ENCODE measurements at places on chromosomes 13 and 19. TPM values are rescaled to one million over a fixed set of nuclear protein-coding genes. Genes with fewer than 3 reads are reported as not detected.
A peak's percentile ranks its signal among the peaks of the same experiment; 100 is the strongest.

ZNF813 gene
- 3.2 TPM for total RNA-seq

GRCh38 chr13:32857689-32858088, 158.5 kb upstream of the KL start:
- no peak for DNase-seq

FGF22 gene
- not detected for total RNA-seq

RFPL4A gene
- not detected for total RNA-seq

CYP4F8 gene
- not detected for total RNA-seq

CADM4 gene
- 2.3 TPM for total RNA-seq

UPF1 gene
- total RNA-seq: 113 TPM

CLEC4M gene
- total RNA-seq: 0.56 TPM

- DNase-seq: no peak
These were observed 703 bp downstream of the ZNF506 start for GRCh38 chr19:19820774-19821320.

DNA sequence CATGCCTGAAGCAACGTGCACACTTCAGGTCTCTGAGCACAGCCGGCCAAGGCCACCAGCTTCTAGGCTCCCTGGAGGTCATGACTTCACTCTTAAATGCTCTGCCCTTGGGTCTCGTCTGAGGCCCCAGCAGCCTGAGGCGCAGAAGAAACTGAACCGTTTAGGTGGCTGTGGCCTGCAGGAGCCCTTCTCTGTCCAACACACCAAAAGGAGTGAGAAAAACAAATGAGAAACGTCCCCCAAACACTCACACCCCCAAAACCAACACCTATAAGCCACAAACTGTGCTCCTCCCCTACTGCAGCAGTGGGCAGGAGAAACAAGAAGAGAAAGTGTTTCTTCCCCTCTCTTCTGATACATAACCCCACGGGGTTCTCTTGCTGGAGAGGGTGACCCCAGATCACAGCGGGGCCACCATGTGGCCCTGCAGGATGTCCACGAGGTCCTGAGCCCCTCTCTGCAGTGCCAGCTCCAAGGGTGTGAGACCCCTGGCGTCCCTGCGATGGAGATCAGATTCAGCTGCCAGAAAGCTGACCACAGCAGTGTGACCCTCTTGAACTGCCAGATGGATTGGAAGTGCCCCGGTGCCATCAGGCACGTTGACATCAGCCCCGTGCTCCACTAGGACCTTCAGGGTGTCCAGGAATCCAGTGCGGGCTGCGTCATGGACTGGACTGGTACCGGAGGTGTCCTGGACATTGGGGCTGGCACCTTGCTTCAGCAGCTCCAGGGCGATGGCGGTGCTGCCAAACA, 1.0 kb upstream of the KRI1 start:
- DNase-seq: no peak

DNA sequence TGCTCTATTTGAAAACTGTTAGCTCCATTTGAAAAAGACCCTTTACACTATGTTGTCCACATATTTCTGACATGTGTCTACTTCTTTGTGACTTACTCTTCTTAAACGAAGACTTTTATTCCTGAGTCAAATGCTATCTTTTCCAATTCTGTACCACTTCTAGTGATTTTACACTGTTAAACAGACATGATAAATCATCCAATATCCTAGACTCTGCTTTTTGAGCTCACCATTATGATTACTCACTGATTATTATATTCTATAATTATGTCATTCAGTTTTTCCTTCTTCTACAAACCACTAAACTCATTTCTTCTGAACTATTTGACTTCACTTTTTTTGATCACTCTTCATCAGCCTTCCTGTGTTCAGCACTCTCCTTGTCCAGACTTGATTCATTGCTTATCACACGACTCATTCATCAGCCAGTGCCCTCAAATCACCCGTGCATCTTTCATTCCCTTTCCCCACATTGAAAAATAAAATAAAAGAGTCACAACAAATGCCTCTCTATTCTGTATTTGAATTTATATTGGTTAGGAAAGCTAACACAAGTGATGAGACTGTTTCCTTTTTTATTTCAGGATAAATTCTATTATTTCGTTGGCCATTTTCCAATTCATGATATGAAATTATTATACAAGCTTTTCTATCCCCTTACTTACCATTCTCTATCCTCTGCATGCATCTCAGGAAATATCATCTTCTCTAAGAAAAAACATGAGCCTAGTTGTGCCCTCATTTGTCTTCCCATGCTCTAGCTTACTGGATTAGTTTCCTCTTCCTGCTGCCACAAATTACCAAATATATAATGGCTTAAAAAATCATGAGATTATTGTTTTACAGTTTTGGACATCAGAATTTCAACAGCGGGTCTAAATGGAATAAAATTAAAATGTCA, 1482.1 kb upstream of the MIR17HG start:
- no peak for DNase-seq

ZNF83 gene
- total RNA-seq: 62.3 TPM

IFNL1 gene
- total RNA-seq: not detected

DNA sequence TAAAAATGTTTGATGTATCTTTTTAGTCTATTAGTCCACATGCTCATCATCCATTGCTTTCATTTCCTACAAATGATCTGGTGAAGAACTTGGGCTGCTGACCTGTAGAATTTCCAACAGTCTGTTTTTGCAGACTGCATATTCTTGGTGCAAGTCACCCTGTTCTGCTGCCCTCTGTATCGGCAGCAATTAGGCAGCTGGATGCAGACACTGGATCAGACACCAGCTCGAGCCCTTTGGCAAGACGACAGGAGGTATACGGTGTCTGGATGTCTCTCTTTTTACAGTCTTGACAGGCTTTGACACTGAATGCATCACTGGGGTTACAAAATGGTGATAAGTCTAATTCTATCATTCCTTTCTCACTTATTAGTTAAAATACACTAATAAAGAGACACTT, 21.8 kb downstream of the MTRF1 start:
- no peak for DNase-seq

- DNase-seq: no peak
These were observed 36.4 kb downstream of the PIP5K1C start for GRCh38 chr19:3663838-3664237.

- DNase-seq: no peak
These were observed 68.6 kb downstream of the CELF5 start for GRCh38 chr19:3292958-3293529.

DNA sequence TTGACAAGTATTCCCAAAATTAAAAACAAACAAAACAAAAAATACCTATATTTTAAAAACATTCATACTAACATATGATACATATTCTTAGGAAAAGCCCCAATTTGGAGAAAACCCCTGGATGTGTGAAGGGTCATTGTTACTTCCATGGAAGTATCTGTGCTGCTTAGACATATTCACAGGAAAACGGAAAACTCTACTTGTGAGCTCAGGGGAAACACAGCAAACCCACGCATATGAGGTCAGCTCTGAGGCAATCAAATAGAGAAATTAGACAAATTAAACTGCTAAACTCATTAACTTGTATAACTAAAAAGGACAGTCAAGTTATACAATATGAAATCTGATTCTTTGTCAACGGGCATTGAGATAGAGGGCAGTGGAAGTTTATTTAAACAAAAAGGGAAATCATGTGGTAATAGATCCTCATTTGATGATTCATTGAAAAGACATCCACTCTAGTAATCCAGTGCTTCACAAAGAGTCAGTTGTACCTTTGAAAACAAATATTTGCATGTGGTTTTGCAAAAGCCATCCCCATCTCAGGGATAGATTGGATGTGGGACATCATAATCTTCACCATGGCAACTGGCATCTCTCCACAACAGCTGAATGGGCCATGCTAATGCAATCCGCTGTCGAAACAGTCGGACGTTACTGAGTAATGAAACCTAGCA, 423.4 kb downstream of the ITGBL1 start:
- DNase-seq: no peak

ERFL gene
- total RNA-seq: not detected

- DNase-seq: no peak
These were observed 18.3 kb upstream of the NFIC start for GRCh38 chr19:3348042-3348441.

- no peak for DNase-seq
These were observed 11.5 kb downstream of the PODNL1 start for GRCh38 chr19:13926715-13927114.

DNA sequence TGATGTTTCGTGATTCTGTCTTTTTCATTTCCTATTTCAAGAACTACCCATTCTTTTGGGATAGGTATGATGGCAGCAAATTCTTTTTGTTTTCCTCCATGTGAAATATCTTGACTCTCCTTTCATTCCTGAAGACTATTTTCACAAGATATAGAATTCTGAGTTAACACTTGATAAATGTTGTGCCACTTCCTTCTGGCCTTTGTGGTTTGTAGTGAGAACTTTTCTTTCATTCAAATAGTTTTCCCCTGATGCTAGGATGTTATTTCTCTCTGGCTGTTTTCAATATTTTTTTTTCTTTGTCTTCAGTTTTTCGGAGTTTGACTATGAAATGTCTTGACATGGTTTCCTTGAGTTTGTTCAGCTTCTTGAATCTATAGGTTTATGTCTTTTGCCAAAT, 8.3 kb upstream of the TUBGCP3 start:
- no peak for DNase-seq

DNA sequence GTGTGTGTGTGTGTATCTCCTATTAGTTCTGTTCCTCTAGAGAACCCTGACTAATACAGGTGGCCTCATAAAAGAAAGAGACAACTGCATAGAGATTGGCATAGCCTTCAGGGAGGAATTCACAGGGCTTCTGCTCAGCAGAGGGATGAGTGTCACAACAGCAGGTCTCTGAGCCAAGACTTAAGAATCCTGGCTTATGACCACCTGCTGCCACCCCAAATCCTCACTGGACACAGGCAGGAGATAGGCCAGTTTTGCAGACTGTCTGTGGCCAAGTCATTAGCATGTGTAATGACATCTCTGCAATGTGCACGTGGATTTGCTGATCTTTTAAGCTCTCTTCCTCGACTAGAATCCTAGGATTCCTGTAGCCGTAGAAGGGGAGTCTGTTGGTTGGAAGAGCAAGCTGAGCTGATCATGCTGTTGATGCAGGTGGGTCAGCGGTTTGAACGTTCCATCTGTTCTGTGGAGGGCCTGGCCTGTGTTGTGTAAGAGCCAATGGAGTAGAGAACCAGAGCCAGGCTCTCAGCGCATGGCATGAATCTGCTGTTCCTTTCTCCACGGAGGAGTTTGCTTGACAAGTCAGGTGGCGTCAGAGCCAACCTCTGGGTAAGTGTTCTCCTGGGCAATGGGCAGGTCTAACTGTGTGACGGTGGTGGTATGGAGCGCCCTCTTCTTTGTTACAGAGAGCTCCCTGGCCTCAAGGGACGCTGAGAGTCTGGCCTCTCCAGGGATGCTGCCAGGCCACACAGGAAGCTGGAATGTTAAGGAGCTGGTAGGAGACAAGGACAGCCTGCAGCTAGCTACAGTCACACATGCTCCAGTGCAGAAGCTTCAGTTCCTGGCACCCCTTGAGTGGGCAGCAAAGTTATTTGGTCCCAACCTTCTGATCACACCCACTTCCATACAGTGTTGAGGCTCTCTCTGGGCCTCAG, 503.1 kb downstream of the FOXO1 start:
- no peak for DNase-seq

SCGB2B2 gene
- 0.48 TPM for total RNA-seq

- peak; percentile 79 for DNase-seq
These were observed 8.5 kb upstream of the LILRB3 start for GRCh38 chr19:54231077-54231931.

DNA sequence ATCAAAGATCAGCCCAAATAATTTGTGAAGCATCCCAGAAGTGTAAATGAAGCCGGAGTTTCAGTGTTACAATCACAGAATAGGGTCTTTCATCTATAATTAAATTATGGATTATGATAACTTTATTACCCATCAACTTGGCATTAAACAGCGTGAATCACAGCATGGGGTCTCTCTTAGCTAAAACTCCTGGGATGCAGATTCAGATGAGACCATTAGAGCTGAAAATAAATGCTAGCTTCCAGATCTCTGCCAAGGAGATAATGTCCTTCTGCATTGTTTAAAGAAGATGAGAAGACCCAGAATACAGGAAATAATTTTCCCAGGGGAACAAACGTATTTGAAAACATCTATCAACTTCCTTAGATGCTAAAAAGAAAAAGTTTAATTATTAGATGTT, 546.0 kb upstream of the PCDH9 start:
- no peak for DNase-seq

- no peak for DNase-seq
These were observed 2.7 kb upstream of the RUBCNL start for GRCh38 chr13:46389457-46390451.

- DNase-seq: no peak
These were observed 13.9 kb upstream of the PAK4 start for GRCh38 chr19:39111593-39112199.

DNA sequence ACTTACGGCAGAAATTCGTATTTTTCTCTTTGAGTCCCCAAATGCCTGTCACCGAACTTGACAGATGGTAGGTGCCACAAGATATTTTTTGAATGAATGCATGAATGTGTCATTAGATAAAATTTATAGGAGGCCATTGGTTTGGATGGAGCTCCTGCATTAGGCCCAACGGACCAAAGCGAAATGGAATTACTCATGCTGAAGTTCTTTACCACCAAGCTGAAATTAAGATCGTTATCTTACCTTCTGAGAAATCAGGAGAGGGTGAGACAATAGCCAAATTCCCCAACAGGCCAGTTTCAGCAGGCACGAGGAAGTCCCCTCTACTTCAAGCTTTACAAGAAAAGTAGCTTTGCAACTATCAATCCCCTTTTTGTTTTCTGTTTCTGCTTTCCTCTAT, 452.5 kb upstream of the ARGLU1 start:
- no peak for DNase-seq

- DNase-seq: no peak
These were observed 442 bp downstream of the ZNF420 start for GRCh38 chr19:37078717-37079032.

PTPRH gene
- total RNA-seq: 7.9 TPM

DNA sequence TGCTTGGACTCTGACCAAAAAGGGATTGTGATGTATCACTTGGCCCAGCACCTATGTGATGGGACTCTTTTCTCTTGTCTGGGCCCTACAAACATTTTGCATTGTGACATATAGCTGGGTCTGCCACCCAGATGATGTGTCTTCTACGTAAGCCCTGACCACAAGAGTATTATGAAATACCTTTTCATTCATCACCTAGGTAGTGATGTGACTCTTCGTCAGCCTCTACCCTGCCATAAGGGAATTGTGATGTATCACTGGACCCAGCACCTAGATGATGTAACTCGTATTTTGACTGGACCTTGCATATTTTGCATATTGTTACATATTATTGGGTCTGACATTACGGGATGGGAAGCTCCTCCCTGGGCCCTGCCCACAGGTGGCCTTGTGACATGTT, 29.7 kb upstream of the ZNF681 start:
- DNase-seq: no peak

FLT3 gene
- total RNA-seq: 1.1 TPM

GRCh38 chr19:41924151-41925145, 3.8 kb downstream of the ERFL start:
- DNase-seq: no peak

Measured in omental fat pad (tissue), 4 donors.